ENCODE measurements at places on chromosomes 3 and 15.

DNA sequence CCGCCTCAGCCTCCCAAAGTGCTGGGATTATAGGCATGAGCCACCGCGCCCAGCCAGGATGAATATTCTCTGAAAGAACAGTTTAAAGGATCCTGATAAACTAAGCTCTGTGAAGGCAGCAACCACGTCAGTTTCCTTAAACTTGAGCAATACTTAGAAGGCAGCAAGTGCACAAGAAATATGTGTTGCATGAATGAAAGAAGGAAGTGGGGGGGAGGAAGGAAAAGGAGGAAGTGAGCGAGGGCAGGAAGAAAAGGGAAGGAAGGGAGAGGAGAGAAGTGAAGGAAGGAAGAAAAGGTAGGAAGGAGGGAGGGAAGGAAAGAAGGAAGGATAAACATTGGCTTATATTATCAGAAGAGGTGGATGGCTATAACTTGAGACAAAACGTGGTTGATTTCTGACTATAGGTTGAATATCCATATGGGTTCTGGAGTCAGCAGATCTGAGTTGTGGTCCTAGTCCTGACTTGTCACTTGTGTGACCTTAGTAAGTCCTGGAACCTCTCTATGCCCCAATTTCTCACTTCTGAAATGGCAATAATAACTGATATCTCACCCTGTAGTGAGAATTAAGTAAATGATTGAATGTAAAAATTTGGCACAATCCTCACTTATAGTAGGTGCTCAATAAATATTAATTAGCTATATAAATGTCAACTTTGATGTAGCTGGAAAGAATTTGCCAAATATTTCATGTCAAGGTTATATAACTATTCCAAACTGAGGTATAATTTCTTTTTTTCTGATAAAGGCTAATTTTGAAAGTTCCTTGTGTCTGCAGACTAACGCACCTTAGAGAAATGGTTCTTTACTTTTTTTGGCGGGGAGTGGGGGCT lies 12.0 kb upstream of the SEMA4B start:
- DNase-seq: no peak

DNA sequence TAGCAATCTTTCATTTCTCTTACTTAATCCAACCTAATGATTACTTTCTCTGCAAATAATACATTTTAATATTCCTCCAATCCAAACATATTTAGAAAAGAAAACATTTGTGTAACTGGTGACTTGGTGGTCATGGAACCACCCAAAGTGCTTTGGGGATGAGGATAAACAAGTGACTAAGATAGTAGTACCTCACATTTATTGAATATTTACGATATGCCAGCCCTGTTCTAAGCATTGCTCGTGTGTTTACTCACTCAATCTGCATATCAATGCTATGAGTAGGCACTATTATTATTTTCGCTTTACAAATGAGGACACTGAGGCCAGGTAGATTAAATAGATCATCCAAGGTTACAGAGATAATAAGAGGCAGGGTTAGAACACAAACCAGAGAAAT lies 189.5 kb downstream of the SHOX2 start:
- no peak for DNase-seq

GRCh38 chr3:89303701-89304100 lies 196.3 kb downstream of the EPHA3 start:
- no peak for DNase-seq

DNA sequence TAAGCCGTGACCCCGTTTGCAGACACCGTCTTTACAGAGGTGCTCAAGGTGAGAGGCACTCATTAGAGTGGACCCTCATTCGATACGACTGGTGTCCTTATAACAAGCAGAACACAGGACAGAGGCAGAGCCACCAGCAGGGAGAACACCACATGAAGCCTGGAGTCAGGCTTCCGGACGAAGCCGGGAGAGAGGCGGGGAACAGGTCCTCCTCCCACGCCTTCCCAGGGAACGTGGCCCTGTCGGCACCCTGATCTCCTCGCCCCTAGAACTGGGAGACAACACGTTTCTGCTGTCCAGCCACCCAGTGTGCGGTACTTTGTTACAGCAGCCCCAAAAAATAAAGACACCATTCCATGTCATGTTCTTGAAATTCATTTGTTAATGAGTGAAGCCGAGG lies 33.6 kb downstream of the ZDHHC19 start:
- DNase-seq: no peak

- DNase-seq: no peak
Measured at GRCh38 chr3:25259871-25260270, 168.2 kb upstream of the RARB start.

DNA sequence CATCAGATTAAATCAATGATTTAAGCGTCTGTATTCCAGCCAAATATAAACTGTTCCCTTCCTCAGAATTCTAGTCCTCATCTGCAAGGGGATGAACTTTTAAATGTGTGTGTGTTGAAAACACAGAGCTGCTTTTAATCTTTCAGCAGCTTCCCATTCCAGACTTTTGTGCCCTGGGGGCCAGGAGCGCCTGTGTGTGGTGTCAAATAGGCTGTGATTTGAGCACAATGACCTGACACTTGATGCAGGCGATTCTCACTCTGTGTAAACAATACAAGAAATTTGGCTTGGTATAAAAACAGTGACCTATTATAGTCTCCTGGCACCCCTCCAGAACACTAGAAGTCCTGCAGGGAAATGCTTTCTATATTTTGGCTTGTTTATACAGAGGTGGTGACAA lies 274.6 kb upstream of the ROPN1 start:
- DNase-seq: no peak

- DNase-seq: no peak
Measured at GRCh38 chr3:64748244-64748904, 60.6 kb upstream of the ADAMTS9 start.

DNA sequence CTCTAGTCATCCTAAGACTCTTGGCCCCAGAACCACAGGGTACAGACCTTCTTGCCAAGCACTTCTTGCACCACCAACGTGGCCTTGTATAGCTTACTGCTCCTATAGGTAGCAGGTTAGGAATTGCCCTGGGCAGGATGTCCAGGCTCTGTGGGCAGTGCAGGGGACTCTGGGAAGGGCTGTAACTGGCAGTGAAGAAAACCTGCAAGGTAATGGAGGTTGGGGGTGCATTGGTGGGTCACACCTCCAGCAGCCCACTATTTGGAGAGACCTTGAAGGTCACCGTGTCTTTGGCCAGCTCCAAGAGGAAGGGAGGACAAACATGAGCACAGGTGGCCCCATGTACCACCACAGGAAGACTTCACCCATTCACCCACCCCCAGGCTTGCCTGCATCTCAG lies 21.3 kb upstream of the XYLB start:
- DNase-seq: no peak

- DNase-seq: no peak
Measured at GRCh38 chr3:161781381-161781780, 284.8 kb downstream of the OTOL1 start.

- no peak for DNase-seq
Measured at GRCh38 chr3:37852771-37853170, 8.9 kb upstream of the CTDSPL start.

DNA sequence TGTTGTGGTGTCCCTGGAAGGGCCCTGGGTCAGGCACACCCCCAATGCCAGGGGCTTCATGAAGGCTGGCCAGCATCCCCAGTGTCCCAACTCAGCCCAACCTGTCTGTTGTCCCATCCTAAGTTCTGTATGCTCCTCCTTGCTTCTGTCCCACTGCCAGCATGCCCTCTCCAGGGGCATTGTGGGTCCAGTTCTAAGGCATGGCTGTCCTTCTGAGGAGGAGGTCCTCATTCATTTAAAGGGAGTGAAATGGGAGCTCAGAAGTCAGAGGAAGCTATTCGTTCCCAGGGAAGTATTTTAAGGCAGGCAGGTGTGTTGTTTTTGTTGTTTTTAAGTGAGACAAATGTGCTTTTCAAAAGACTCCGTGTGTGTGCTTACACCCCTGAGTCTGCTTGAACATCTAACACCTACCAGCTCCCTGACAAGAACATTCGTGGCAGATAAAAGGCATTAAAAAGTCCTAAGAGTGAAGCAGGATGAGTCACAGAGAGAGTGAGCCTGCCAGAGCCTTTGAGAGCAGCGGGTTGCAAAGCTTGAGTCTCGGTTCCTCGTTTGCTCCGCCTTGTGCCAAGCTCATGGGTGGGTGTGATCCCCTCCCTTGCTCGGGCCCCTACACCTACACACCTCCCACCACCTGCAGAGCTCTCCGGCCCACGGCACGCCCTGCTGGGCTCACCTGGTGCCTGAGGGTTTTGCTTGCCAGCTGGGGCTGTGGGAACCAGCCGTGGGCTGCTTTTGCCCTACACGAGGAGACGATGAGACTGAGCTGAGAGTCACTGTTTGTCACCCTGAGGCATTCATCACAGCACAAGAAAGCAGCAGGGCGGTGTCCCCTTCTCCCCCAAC lies 183.4 kb upstream of the TOPAZ1 start:
- peak; percentile 5 for DNase-seq

GRCh38 chr3:62870321-62870720 lies 4.9 kb downstream of the CADPS start:
- DNase-seq: no peak

- DNase-seq: no peak
Measured at GRCh38 chr15:55784286-55784685, 41.3 kb upstream of the PRTG start.

GRCh38 chr15:69518806-69519205 lies 66.2 kb downstream of the RPLP1 start:
- no peak for DNase-seq

DNA sequence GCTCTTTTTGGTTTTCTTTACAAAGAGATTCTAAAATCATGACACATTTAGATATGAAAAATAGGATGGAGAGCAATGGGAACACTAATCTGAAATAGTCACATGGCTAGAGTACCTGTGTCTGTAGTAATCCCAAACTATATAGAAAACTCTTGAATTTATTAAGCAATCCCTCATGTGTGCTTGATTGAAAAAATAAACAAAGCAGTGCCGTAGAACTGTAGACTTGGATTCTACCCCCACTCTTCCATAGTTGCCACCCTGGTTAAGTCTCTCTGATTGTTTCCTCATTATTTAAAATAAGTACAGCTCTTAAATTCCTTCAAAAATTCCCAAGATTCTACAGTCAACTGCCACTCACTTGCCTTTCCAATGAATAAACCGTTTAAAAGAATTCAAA lies 58.9 kb upstream of the ACTC1 start:
- DNase-seq: no peak

- DNase-seq: no peak
Measured at GRCh38 chr3:145903472-145904013, 257.4 kb downstream of the PLOD2 start.

DNA sequence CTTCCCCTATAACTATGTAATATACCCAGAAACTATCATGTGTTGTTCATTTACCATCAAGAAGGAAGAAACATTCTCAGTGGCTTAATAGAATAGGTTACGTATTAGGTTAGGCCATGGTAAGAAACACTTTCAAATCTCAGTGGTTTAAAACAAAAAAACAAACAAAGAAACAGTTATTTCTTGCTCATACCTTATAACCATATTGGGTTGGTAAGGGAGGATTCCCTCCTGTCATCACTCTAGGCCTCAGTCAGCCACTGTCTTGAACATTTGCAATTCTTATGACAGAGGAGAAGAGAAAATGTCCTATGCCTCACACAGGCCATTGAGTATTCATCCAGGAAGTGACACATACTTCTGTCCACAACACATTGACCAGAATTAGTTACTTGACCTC lies 727.7 kb upstream of the NECTIN3 start:
- no peak for DNase-seq

DNA sequence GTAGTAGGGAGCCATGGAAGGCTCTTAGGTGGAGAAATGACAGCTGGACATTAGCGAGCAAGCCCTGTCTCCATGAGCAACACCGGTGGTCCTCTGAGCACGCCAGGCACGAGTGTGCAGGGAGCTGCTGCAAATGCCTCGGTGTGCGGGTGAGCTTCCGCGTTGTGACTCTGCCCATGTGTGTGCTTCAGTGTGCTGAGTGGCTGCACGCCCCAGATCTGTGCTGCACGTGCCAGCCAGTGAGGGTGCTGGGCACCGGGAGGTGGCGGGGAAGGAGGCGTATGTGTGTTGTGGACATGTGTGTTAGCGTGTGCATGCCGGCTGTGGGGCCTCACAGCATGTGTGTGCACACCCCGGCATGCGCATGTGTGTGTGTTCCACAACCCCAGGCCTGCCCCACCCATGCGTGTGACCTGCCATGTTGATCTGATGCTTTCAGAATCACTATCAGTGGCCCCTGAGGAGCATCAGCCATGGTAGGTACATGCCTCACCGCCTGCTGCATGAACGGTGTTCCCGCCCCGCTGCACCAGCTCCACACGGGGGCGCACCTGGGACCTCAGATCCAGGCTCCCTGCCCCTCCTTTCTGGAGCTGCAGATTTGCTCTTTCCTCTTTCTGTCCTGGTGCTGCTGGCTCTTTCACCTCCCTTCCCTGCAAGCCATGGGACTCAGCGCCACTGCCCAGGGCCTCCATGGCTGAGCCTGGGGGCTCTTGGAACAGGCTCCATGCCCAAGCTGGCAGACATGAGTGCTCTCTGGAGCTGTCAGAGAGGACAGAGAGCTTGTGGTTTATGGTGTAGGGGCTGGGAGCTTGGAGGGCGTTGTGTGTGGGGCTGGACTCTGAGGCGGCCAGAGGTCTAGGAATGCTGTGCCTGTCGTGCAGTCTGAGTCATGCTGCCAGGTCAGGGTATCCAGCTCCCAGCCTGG lies 169.4 kb downstream of the TBC1D2B start:
- peak; percentile 40 for DNase-seq

GRCh38 chr3:159929171-159930141 lies 59.2 kb upstream of the IL12A start:
- no peak for DNase-seq
